ENCODE measurements at places on chromosomes 6 and 20.
A peak's percentile ranks its signal among the peaks of the same experiment; 100 is the strongest.

DNA sequence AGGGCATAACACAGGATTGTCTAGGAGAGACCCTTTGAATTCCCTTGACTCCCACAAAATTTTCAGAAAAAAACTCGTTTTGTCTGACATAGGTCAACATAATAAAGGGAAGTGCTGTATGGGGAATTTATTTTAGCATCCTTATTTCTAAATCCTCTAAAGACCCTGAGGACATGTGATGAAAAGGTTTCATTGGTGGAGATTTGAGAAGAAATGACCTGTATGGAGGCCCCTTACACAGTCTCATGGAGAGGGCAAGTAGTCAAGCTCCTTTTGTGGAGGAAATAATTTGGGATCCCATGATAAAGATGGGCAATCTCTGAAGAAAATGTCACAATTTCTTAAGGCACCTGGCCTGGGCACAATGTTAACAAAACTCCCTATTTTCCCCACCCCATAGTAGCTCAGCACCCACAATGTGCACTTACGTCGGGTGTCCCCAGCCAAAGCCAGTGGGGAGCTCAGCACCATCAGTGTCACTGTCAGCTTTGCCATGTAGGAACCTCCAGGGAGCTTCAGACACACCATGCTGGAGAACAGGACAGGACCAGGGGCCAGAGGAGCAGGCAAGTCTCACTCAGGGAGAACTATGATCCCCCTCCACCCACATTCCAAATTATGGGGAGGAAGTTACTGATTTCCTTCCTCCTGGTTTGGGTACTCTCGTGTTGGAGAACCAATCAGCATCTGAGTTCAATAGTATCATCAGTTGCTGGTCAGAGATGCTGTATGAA, at the start of gene HLA-DRB5:
Gene HLA-DRB5 (minus strand): TSS at position 591 of the 734 bp plus-strand sequence. CDS start 63 bp downstream, at position 528.
- no peak for DNase-seq

GRCh38 chr6:170266061-170266825, 24.6 kb downstream of the DLL1 start:
- DNase-seq = no peak

DNA sequence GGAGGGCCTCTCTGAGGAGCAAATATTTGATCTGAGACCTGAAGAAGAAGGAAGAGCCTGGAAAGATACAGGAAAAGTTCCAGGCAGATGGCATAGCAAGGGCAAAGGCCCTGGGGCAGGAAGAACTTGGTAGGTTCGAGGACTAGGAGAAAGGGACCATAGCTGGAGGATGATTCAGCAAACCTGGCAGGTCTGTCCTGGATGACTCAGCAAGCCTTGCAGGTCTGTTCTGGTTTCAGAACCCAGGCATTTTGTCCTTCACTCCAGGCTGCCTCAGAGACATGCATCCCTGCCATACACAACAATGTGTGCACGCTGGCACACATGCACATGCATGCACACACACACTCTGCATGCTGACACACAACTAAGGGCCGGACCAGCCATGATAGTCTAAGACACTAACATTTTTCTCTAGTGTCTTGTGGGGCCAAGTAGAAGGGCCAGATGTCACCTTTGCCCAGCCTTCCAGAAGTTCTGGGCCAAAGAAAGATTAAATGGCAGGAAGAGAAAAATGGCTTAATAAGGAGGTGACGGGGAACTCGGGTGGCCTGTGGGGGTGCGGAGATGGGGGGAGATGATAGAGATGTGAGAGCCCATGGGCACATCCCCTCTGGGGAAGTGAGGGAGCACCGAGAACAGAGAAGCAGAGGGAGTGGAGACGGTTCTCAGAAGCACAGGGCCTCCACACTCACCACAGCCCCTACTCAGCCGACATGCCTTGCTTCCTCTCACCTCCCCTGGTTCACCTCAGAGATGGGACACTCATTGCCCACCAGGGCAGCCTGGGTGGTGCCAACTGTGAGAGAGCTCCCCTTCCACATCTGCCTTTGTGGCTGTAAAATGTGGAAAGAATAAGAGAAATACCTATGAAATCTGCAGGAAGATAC, 15.4 kb upstream of the TRIB3 start:
- DNase-seq = no peak

DNA sequence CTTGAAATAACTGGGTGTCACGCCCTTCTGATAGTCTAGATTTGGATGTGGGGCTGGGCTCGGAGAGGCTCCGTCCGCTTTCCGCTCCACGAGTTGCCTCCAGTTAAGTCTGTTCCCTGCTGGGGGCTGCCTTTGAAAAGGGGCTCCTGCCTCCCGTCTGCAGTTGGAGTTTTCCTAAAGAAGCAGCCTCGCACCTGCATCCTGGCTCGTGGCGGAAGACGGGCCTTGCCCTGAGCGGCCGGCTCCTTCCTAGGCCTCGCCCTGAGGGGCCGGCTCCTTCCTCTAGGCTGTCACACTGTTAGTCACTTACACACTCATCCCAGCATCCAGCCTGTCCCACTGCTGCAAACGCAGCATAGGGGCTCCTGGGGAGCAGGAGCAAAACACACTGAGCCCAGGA, 74.4 kb downstream of the SMOC2 start:
- no peak for DNase-seq

- DNase-seq = no peak
These were observed 190.3 kb downstream of the ZDHHC14 start for GRCh38 chr6:157571269-157571668.

DNA sequence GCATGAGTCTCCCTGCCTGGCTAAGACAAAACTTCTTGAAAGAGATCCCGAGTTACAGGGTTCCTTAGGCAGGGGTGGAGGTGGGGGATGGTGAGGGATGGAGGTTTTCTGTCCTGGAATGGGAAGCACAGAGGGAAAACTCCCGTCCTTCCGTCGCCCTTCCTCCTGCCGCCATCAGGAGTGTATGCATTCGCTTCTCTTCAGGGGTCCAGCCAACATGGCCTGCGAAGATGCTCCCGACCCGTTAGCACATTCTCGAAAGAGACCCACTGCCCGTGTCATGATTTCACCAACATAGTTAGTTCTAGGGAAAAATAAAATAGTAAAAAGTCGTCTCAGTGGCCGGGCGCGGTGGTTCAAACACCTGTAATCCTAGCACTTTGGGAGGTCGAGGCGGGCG, 37.1 kb downstream of the KIF25 start:
- no peak for DNase-seq

DNA sequence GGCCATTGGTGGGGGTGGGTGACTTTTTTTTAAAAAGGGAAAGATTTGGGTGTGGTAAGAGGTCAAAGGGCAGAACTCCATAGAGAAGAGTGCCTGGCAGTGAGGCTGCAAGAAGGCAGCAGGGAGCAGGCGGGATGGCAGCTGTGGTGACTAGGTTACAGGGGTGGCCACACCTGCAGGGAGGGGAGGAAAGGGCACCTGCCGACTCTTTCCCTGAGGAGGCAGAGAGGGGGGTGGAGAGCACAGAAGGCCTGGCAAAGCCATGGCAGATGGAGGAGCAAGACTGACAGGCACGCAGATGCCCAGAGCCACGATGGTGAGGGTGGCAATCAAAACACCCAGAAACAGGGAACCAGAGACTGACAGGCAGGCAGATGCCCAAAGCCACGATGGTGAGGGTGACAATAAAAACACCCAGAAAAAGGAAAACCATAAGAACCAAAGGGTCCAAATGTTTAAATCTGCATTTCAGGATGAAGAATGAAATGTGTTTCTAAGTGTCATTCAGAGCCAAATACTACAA, 19.3 kb downstream of the CST7 start:
- peak; percentile 22 for DNase-seq

GRCh38 chr20:10249048-10249770, 30.6 kb downstream of the SNAP25 start:
- DNase-seq = no peak
